ENCODE measurements at places on chromosomes 3 and 15.

- no peak for DNase-seq
Measured at GRCh38 chr3:51544011-51544775, 5.7 kb downstream of the RAD54L2 start.

GRCh38 chr15:40367686-40368611 lies 9.9 kb downstream of the DISP2 start:
- peak; percentile 95 for DNase-seq

DNA sequence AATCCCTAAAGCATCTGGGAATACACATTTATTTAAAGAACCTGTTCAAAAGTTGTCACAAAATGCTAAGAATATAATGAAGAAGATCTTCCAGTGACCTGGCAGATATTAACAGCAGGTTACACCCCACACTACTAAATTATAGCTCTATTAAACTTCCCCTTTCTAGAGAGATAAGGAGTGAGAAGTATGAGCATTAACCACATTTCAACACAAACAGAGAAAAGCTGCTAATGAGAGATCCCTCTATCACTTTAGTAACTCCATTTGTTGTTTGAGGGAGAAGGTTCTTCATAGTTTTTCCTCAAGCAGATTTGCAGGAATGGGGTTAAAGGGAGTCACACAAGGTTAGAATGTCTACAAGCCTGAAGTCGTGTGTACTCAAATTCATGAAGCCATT lies 3.6 kb downstream of the COL8A1 start:
- no peak for DNase-seq

DNA sequence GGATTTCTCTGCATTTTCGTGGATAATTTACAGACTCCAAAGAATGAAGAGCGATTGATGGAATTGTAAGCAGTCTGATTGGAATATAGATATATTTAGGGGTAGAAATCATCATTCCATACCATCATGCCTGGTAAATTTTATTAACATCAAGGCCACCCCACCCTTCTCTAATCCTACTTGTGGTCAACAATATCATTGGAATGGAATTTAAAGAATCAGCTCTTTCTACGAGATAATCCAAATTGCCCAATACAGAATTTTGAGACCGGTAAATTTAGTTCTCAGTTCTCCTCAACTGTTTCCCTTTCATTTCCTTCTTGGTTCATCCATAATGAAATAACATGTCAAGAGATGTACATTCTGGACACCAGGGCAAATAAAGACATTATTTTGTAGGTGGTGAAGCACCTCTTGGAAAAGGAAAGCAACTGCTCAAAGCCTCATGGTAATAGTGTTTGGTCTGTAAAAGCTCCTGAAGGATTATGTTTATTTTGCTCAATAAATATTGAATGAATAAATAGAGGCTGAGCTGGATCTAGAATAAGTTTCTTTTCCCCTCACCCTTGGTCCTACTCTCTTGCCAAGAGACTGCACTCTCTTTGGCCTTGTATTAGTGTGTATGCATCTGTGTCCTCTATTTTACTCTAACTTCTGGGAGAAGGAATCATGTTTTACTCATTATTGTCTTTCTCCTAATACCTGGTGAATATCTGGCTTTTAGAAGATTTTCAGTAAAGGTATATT lies 133.7 kb upstream of the BCL6 start:
- no peak for DNase-seq

DNA sequence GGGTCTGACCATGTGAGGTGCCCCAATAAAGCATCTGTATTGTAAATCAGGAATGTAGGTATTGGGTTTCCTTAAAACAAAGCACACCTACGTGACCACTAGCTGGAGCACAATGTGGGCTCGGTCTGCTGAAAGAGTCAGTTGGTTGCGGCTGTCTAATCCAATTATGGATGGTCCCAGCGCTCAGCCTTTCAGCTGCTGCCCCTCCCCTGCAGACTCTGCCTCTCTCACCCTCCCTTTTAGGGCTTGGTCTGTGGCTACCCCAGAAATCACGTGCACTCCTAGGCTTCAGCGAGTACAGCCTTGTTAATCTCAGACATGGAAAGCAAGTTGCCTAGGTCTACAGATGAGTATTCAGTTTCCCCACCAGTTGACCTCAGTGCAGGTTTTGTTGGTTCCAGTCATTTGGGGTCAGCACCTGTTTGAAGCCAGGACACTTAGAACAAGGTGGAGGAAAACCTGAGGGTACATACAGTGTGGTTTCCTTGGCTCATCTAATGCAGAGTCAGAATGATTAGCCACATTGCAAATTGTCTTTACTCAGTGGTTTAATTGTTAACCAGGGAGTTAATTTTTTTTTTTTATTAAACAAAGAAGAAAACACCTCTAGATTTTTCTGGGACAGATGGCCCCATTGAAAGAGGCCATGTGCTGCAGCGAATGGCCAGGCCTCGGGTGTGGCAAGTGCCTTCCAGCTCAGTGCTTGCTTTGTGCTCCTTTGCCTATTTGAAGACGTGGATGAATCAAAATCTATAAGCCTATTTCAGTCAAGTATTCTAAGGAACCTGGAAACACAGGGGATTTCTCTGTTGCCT lies 137.7 kb downstream of the IGF1R start:
- DNase-seq: peak; percentile 99

- DNase-seq: no peak
Measured at GRCh38 chr3:45178183-45179023, 32.2 kb upstream of the CDCP1 start.

DNA sequence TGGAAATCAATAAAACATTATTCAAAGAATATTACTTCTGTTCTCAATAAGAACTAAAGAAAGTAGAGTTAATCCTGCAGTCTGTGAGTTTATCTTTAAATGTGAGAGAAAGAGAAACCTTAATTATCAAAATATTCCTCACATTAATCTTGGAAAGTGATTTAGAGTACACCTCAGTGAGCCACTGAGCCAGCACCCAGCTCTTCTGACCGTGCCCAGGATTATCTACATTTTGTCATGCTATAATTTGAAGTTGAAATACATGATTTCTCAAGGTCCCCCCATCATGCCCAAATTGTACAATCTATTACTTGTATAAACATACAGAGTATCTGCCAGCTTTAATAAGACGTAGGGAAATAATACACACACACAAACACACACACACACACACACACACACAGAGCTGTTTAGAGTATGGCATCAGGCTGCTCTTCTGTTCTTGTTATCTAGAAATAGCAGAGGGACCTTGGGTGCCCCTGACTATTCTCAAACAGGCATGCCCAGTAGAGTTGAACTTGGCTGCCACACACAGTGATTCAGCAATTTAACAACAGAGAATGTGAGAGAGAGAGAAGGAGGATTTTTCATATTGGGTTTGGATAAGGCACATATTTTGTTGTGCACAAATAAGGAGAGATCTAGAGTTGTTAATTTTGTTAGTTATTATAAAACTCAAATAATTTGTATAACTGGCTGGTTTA lies 74.4 kb downstream of the P2RY1 start:
- no peak for DNase-seq

DNA sequence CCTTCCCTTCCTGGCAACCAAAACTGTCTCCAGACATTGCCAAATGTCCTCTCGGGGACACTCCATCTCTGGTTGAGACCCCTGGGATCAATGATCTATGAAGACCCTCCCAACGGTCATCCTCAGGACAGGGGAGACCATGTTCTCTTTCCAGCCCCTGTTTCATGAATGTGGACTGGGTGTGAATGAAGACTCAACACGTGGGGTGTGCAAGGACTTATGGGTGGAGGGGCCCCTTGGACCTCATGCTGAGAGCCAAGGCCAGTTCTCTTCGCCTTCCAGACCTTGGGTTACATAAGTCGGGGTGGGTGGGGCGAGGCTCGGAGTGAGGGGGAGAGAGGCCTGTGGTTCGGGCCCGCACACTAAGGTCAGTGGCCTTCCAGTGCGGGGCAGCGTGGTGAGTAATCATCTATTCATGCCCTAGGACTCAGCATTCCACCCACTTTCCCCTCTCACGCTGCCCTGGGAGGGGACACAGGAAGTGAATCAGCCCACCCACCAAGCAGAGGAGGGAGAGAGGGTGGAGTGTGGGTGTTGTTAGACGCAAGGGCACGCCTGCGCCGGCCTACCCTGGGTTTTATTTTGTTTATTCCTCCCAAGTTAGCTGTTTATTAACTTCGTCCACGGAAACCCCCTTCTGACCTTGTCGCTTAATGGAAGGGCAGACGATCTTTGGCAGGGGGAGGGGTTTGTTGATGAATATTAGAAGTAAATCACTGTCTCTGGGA lies 6.7 kb downstream of the PAQR5 start:
- no peak for DNase-seq

- DNase-seq: no peak
Measured at GRCh38 chr3:177251755-177252154, 54.5 kb upstream of the TBL1XR1 start.

- DNase-seq: no peak
Measured at GRCh38 chr3:82145742-82146141, 384.3 kb upstream of the GBE1 start.

DNA sequence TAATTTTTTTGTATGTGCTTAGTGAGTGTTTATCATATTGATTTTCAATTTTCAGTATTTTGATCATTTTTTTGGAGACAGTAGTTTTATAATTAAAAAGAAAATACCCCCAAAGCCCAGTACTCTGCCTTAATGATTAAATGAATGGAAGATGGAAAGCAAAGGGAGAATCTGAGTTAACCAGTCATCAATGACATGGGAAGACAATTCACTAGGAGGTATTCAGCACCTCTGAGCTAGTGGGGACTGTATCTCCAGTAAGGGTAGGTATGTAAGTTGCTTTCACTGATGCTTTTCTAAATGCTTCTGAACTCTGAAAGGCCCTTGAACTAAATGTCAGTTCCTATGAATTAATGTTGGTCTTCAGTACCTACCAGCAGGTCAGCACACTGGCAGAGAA lies 590.4 kb upstream of the DPPA4 start:
- no peak for DNase-seq

GRCh38 chr3:14425581-14426304 lies 23.3 kb downstream of the SLC6A6 start:
- peak; percentile 72 for DNase-seq

GRCh38 chr3:55332176-55332575 lies 154.9 kb downstream of the WNT5A start:
- DNase-seq: no peak

- no peak for DNase-seq
Measured at GRCh38 chr3:113225286-113225685, 13.9 kb downstream of the BOC start.

DNA sequence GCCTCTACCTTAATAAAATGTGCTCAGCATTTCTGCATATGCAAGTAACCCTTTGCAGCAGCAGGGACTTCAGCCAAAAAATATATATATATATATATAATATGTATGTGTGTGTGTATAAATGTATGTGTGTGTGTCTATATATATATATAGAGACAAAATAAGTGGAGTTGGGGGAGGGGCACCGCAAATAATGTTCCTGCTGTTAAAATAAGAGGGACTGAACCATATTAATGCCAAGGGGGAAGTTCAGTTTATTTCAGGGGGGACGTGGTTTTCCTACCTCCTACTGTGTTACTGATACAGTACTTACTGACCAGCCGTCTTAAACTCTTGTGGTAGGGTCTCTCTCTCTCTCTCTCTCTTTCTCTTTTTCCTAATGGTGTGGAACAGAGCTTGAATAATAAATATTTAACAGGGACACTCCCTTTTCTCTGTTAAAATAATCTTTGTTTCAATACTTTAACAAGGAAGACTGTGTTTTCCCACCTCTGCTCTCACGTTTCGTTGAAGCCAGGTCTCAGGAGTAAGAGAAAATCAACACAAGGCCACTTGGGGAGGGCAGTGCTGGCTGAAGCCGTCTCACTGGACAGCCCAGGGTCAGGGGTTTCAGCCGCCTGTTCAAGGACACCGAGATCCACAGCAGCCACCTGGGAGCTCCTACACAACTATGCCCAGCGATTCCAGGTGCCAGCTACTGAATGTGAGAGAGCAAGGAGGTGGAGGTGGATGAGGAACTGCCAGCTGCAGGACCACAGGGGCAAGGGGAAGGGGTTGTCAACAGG lies 42.8 kb upstream of the ADAMTSL3 start:
- DNase-seq: no peak

- no peak for DNase-seq
Measured at GRCh38 chr3:143881095-143881494, 32.8 kb upstream of the SLC9A9 start.

GRCh38 chr3:45816544-45816943 lies 20.2 kb upstream of the SLC6A20 start:
- DNase-seq: no peak

- DNase-seq: no peak
Measured at GRCh38 chr3:122030381-122031122, 8.5 kb upstream of the ILDR1 start.

GRCh38 chr3:187264021-187264420 lies 27.5 kb downstream of the MASP1 start:
- DNase-seq: no peak

DNA sequence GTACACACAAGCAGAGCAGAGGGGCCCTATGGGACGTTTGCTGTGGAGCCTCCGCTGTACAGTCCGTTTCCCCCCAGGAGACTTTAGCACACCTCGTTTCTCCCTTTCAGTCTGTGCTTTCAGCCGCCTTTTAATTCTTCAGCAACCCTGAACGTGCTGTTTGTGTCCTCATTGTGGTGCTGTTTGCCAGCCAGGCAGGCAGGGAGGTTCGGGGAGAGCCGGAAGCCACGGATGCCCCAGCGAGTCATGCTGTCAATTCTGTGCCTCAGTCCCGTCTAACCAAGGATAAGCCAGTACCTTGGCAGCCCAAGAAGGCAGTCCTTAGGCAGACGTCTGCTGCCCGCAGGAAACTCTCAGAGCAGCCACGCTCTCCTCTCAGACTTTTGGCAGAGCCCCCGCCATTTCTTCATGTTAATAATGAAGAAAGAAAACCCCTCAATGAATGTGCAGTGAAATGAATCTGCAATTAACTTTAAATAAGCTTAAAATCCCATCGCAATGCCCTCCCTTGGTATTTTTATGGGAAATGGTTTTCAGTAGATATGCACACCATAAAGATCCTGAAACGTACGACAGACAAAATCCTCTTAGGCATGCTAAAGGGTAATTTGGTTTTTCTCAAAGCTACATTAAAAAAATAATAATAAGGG lies 158.6 kb downstream of the UACA start:
- no peak for DNase-seq

DNA sequence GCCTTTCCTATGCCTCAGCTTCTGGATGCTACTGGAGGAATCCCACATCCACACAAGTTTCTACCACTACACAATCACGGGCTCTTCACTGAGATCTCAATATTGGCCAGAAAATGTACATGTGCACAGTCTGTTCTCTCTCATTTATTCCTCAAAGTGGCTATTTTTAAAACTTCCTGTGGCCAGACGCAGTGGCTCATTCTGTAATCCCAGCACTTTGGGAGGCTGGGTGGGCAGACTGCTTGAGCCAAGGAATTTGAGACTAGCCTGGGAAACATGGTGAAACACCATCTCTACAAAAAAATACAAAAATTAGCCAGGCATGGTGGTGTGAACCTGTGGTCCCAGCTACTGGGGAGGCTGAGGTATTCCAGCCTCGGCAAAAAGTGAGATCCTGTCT lies 91.4 kb upstream of the PRTG start:
- DNase-seq: no peak

DNA sequence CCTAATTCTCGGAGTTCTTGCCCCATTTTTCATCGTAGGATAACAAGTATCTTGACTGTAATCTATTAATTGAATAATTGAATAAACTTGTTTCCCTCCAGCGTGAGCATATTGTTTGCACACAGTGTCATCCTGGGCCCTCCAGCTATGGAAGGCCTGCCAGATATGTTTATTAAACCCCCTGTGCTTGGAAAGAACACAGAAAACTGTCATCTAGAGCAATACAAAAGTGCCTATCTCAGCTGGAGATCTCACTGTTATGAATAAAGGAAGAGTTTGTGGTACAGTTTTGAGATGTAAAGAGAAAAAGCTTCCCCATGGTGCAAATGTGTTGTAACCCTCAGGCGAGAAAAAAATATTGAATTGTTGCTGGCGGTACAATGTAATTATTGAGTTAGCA lies 405.9 kb downstream of the SOX2 start:
- no peak for DNase-seq

- DNase-seq: peak; percentile 13
Measured at GRCh38 chr15:61367953-61368352, 138.9 kb upstream of the RORA start.
